Metanephros (tissue), 2 donors: ENCODE measurements at places on chromosomes 4 and X. TPM values are rescaled to one million over a fixed set of nuclear protein-coding genes. Genes with fewer than 3 reads are reported as not detected.

The NR3C2 gene
- total RNA-seq: 32.6 TPM

The UGT2B11 gene
- not detected for total RNA-seq

The ERCC6L gene
- 1.2 TPM for total RNA-seq

The CTPS2 gene
- total RNA-seq: 30.0 TPM

The TMPRSS11D gene
- total RNA-seq: not detected

The FREM3 gene
- total RNA-seq: 0.12 TPM

The NXF2B gene
- total RNA-seq: 0.12 TPM

The CLIC2 gene
- 4.4 TPM for total RNA-seq

The IL9R gene
- total RNA-seq: 0.12 TPM

The ZNF185 gene
- total RNA-seq: 16.5 TPM

The PALLD gene
- total RNA-seq: 180 TPM

The DKK2 gene
- 6.1 TPM for total RNA-seq

The TEX13C gene
- not detected for total RNA-seq

The ZNF157 gene
- 0.70 TPM for total RNA-seq

The EGFL6 gene
- 20.2 TPM for total RNA-seq

The DCLK2 gene
- 19.7 TPM for total RNA-seq

The EXOC1 gene
- 41.5 TPM for total RNA-seq

The DBET gene
- total RNA-seq: not detected

The LRRC66 gene
- 0.82 TPM for total RNA-seq

The SERPINA7 gene
- total RNA-seq: not detected

The SLC9B1 gene
- total RNA-seq: 5.0 TPM

The SCRG1 gene
- total RNA-seq: not detected

The F11 gene
- 2.5 TPM for total RNA-seq

The MCF2 gene
- 1.2 TPM for total RNA-seq

The KIT gene
- total RNA-seq: 15.1 TPM

The BRS3 gene
- not detected for total RNA-seq

The PRICKLE3 gene
- 8.0 TPM for total RNA-seq
